ENCODE measurements at places on chromosomes 7 and 10.

DNA sequence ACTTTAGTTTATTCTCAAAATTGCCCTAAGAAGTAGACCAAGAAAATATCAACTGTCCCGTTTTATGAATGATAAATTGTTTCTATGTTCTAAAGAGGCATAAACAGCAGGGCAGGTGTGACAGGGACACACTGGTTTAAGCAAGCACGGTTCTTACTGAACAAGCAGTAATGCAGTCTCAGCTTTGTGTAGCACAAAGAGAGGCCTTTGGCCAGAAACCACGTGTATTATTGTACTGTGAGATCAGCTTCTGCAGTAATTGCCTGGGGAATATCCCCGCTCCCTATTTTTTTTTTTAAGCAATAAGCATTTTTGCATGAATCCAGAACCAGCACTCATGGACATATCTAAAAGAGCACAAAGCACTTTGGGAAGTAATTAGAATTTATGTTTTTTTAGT lies 255.4 kb downstream of the WDR11 start:
- DNase-seq = no peak

DNA sequence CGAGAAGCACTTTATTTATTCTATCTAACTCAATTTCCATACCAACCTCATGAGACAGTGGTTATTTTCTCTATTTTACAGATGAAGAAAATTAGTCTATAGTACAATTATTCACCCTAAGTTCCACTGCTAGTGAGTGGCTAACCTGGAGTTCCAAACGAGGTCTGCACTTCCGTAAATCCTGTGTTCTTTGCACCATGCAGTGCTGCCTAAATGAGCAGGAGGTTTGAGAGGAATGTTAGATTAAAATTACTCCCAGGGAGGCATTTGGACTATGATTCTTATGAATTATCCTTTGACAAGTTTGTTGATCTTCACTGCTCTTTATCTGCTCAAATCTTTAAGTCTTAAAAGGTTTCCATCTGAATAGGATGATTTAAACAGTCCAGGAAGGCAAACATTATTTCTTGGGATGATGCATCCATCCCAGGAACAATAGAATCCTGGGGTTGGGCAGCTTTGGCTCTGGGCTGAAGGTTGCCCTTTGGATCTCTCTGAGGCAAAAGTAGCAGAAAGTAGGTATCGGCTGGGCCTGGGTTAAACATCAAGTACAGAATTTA lies 400.8 kb downstream of the REEP3 start:
- DNase-seq = no peak

DNA sequence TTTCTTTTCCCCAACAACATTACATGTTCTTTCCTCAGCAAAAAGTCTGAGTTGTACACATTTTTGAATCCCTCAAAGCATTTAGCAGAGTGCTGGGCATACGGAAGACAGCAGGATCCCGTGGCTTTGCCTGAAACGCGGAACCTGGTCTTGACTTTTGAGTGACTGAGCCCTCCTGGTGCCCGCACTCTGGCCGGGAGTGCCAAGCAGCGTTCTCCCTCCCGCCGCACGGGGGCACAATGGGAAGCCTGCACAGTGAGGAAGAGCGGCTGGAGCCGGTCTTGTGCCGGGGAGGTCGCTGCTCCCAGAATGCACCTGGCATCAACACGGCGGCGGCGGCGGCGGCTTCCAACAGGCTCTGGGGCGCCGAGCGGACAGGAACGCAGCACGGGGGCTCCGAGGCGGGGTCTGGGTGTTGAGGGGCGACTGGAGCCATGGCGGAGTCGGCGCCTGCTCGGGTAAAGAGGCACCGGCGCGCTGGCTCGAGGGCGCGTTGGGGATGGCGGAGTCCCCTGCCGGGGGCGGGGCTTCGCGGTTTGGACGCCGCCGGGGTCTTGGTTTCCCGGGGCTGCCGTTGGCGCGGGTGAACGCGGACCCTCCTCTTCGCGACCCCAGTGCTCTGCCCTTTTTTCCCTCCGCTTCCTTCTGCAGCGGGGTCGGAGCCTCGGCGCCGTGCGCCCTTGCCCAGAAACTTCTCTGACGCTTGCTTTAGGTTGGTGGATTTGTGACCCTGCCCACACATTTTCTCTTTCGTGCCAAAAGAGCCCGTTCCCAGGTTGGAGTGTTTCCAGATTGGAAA lies at the start of gene ZNF212:
Gene ZNF212, plus strand, starts transcription at position 307 of the 799 bp plus-strand sequence. Its CDS starts 128 bp downstream, at position 435.
- DNase-seq = peak; percentile 82

DNA sequence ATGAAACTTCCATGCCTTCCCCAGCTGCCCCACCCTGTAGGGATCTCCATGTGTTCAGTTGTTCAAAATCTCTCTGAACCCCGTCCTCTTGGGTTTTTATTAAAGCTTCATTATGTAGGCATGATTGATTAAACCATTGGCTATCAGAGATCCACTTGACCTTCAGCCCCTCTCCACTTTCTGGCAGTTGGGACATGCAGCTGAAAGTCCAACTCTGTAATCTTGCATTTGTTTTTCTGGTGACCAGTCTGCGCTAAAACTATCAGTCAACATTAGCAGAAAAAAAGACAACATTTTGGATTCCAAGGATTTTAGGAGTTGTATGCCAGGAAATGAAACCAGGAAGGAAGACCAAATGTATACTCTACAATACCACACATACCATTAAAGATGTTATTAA lies 1115.1 kb downstream of the XPNPEP1 start:
- DNase-seq = no peak

DNA sequence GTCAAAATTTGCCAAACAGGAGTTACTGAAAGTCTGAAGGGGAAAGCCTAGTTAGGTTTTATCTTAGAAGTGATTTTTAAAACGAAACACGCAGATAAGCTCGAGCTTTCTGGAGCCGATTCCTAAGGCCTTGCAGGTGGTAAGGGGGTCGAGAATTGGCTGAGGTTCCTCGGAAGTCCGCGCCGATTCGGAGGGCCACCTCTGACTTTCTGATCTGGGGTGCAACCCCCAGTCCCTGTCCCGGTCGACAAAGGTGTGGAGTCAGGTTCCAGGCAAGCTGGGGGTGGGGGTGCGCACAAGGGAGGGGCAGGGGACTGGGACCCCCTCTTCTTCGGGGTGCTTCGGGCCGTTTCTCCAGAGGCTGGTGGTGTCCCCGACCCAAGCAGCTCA lies 701 bp upstream of the CUL1 start:
- no peak for DNase-seq

DNA sequence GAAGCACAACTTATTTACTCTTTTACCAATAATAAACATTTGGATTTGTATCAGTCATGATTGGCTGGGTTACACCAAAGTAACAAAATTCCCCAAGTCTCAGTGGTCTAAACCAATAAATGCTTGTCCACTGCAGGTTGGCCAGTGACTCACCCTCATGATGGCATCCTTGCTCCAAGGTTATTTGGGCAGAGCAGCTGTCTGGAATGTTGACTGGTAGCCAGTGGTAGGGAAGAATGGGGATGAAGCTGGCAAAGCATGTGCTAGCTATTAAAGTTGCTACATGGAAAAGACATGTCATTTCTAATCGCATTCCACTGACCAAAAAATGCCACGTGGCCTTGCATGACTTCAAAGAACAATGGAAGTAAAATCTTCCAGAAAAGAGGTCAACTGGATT lies 1168.7 kb upstream of the CELF2 start:
- DNase-seq = no peak

- no peak for DNase-seq
These were observed 67.6 kb downstream of the INSIG1 start for GRCh38 chr7:155365146-155365874.

GRCh38 chr10:7046615-7047014 lies 364.2 kb downstream of the SFMBT2 start:
- DNase-seq = no peak

DNA sequence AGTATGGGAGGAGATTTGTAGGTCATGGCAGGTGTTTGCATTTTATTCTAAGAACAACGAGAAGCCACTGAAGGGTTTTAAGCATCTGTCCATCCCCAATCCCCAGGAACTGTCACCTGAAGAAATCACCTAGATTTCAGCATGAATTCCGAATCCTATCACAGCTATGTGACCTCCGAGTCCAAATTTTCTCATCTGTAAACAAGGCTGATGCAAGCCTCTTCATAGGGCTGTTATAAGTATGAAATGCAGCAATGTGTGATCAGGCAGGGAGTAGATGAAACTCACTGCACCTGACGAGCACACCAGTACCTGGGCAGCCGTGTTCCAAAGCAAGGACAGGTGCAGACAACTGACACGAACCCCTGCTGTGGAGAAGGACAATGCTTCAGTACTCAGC lies 14.0 kb downstream of the HABP2 start:
- DNase-seq = no peak

DNA sequence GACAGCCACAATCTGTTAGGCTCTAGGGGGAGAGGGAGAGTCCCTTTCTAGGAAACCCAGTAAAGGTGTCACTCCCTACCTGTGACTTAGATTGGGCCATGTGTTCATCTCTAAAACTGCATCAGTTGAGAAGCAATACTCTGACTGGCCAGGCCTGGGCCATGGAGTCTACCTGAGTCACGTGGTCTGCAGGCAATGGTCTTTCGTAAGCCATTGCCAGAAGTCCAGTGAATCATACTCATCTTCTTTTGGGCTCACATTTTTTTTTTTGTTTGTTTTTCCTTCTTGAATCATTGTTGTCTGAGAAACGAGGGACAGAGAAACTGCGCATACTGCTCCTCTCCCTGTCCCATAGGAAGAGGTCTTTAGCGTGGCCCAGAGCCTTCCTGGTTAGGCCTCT lies 215.6 kb downstream of the CCSER2 start:
- DNase-seq = peak; percentile 55

- no peak for DNase-seq
These were observed 23.3 kb upstream of the INPP5F start for GRCh38 chr10:119702583-119702982.

DNA sequence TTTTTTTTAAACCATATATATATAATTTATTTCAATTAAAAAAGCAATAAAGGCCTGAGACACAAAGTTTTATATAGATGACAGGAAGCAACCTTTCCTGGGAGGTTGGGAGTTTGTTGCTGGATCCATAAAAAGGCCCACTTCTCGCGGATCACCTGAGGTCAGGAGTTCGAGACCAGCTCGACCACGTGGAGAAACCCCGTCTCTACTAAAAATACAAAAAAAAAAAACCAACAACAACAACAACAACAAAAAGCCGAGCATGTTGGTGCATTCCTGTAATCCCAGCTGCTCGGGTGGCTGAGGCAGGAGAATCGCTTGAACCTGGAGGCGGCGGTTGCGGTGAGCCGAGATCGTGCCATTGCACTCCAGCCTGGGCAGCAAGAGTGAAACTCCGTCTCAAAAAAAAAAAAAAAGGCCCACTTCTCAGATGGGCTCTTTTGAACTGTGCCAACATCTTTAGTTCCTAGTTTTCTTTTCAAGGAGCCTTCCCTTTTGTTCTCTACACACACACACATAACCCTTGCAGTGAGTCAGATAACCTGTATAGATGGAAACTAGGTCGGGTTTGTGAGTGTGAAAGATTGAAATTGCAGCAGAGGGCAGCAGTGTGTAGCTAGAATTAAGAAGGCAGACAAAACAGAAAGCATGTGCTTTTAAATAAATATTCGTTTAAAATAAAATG lies 1.2 kb upstream of the SMNDC1 start:
- peak; percentile 94 for DNase-seq

- DNase-seq = peak; percentile 41
These were observed 346.5 kb upstream of the CACNA2D1 start for GRCh38 chr7:82789883-82790609.

DNA sequence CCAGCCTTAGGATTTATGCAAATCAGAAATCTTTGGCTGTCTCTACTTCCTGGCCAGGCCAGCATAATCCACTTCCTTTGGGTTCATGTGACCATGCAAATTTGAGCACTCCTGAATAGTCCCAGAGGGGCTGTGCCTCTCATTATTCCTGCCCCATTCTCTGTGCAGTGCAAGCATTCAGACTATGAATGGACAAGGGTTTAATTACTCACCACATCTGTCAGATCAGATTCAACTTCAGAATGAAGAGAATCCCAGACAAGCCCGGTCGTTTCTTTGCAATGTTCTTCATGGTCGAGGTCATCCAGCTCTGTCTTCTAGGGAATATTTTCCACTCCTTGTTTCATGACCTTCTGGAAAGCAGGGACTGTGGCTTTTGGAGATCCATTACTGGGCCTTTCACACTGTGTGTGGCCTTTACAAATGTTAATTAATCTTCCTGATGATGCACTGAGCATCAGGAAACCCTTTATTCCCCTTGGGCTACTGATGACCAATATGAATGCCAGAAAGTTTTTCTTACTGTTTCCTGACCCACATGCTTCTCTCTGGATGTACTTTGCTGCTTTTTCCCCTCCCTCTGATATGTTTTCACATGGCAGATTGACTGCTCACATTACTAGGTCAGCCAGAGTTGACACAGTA lies 217.6 kb upstream of the TCF7L2 start:
- peak; percentile 65 for DNase-seq

GRCh38 chr10:121580276-121581116 lies 17.7 kb downstream of the FGFR2 start:
- DNase-seq = no peak

DNA sequence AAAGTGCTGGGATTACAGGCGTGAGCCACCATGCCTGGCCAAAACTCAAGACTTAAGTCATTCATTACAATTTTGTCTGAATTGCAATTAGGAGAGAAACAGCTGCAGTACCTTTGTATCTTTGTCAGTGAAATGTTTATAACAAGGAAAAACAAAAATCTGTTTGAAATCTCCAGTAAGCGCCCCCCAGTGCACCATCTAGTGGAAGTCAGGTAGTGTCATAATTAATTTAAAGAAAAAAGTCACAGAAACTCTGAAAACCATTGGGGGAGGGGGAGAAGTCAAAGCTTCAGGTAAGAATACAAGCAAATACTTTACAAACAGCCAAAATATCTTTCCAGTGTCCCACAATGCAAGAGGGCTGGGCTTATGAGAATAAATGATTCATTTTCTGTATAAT lies 2.8 kb downstream of the MPP7 start:
- no peak for DNase-seq

DNA sequence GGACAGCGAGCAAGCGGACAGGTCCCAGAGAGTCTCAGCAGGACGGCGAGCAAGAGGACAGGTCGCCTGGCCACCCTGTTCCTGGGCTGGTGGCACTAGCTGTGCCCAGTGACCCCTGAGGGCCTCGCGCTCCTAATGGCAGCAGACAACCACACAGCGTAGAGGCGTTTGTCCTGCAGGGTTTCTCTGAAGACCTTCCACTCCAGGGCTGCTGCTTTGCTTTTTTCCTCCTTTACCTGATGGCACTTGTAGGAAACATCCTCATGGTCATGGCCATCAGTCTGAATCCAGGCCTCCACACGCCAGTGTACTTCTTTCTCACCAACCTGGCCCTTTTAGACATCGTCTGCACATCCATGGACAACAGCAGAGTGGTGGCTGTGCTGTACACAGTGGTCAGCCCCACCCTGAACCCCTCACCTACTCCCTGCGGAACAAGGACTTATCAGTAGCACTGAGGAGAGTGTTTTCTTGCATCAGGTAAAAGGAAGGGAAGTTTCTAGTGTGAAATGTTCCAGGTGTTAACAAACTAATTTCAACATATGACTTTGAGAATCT lies 27.4 kb downstream of the SCART1 start:
- DNase-seq = no peak

- no peak for DNase-seq
These were observed 127.6 kb downstream of the OAT start for GRCh38 chr10:124291001-124291701.

GRCh38 chr10:21526188-21526859 lies 842 bp upstream of the SKIDA1 start:
- peak; percentile 80 for DNase-seq
